ENCODE measurements at places on chromosomes 5 and 9. TPM values are rescaled to one million over a fixed set of nuclear protein-coding genes. Genes with fewer than 3 reads are reported as not detected.

DNA sequence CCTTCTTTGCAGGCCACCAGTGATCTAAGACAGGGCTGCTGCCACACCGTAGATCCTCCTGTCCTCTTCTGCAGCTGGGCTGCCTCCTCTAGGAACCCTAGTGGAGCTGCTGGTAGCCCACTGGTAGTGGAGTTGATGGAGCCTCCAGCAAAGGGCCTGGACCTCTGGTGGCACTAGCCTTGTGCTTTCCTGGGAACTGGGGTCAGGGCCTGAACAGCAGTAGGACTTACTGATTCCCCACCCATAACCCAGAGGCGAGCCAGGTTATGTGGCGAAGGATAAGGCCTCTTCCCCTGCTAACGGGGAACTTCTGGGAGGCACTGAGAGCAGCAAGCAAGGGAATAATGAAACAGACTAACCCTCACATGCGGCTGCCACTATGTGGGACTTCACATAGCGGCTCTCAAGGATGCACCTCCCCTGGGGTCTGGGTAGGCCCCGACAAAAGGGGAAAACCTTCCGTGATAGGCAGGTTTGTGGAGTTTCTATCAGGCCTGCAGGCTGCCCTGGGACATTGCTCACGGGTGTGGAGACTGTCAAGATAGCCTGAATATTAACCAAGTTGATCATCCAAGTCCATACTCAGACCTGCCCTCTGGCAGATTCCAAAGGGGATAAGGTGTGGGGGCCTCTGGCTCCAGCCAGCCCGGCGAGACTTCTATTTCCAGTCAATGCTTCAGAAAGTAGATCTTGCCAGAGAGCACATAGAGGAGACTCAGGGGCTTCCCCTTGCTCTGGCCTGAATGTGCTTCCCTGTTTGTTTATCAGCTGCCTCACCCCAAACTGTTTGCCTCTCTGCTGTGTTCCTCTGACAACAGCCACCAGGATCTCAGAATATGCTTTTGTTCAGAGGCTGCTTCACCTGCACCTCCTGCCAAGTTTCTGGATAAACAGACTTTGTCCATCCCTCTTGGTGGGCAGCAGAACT, 7.4 kb downstream of the SLC22A4 start:
- H3K4me1 ChIP-seq = no peaks in the 10 kb centered on the region
- DNase-seq = no peak
- H3K27me3 ChIP-seq = peaks cover 2% of the 10 kb centered on the region
- H3K36me3 ChIP-seq = peaks cover 6% of the 10 kb centered on the region
- H3K4me3 ChIP-seq = no peak overlapping the region
- H3K27ac ChIP-seq = no peak overlapping the region

- peak overlapping the region; percentile 74 for H3K4me3 ChIP-seq
- H3K27ac ChIP-seq = peak overlapping the region; percentile 86
- DNase-seq = peak; percentile 66
- no peaks in the 10 kb centered on the region for H3K36me3 ChIP-seq
Observed at GRCh38 chr5:139543423-139543991, 17.6 kb upstream of the UBE2D2 start.

DNA sequence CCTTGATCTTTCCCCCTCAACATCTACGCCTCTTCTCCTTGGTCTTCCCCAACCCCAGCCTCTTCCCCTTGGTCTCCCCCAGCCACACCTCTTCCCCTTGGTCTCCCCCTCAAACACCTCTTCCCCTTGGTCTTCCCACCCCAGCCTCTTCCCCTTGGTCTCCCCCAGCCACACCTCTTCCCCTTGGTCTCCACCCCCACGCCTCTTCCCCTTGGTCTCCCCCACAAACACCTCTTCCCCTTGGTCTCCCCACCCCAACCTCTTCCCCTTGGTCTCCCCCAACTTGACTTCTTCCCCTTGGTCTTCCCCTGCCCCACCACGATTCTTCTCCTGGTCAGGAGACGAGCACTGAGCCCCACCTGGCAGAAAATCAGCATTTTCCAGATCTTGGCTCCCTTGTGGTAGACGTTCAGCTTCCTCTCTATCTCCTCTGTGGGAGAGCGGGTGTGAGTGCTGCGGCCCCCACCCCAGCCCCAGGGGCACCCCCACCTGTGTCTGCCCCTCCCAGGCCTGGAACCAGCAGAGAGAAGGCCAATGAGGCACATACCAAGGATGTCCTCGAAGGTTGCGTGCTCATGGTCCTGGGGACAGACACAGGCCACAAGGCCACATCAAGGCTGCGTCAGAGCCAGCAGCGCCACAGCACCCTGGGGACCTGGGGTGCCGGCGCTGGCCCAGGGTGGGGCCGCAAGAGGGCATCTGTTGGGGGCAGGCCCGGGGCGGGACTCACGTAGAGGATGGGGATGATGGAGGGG, 7.0 kb downstream of the NSMF start:
- no peak overlapping the region for H3K27ac ChIP-seq
- H3K36me3 ChIP-seq = peaks cover 7% of the 10 kb centered on the region
- DNase-seq = peak; percentile 13
- H3K4me3 ChIP-seq = no peak overlapping the region

GRCh38 chr9:104417296-104417695, 86.8 kb upstream of the OR13F1 start:
- DNase-seq = no peak
- H3K4me3 ChIP-seq = no peak overlapping the region
- H3K27ac ChIP-seq = no peak overlapping the region
- H3K4me1 ChIP-seq = no peaks in the 10 kb centered on the region
- H3K36me3 ChIP-seq = no peaks in the 10 kb centered on the region

DNA sequence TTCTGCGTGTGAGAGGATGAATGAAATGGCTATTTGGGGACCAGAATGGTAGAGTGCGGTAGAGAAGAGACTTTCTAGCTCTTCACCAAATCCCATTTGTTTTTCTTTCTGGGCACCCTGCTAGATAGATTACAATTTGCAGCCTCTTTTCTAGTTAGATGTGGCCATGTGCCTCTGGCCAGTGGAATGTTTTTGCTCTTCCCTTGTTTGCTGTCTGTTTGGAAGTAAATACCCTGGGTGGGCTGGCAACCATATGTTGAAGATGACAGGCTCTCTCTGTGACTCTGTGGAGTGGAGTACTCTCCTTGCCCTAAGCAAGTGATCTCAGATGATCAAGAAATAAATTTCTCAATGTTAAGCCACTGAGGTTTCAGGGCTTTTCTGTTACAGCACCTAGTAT, 12.9 kb downstream of the GNG10 start:
- no peak overlapping the region for H3K4me3 ChIP-seq
- no peaks in the 10 kb centered on the region for H3K4me1 ChIP-seq
- H3K36me3 ChIP-seq = peaks cover 34% of the 10 kb centered on the region
- no peaks in the 10 kb centered on the region for H3K27me3 ChIP-seq
- no peak overlapping the region for H3K27ac ChIP-seq
- no peak for DNase-seq

- H3K4me3 ChIP-seq = peak overlapping the region; percentile 77
- no peak for DNase-seq
- H3K4me1 ChIP-seq = peaks cover 16% of the 10 kb centered on the region
- peaks cover 51% of the 10 kb centered on the region for H3K27me3 ChIP-seq
- H3K36me3 ChIP-seq = no peaks in the 10 kb centered on the region
Observed at GRCh38 chr5:36607114-36607571, 737 bp downstream of the SLC1A3 start.

DNA sequence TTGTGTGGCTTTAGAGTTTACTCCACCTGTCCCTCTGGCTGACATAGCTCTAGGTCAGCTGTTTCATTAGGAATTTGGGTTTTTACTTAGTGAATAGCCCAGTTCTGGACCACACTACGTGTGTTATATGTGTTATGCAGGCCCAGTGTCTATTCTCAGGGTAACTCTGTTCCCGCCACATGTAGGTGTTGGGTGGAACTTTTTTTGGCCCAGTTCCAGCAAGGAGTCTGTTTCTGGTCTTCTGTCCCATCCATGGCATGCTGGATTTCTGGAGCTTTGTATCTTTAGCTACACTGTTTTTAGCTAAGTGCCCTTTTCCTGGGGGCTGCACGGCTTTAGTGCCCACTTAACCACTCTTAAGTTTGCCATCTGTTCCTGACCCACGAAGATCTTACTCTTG, 15.5 kb downstream of the RMI1 start:
- H3K4me3 ChIP-seq = no peak overlapping the region
- peaks cover 9% of the 10 kb centered on the region for H3K36me3 ChIP-seq
- H3K27ac ChIP-seq = no peak overlapping the region
- no peak for DNase-seq
- H3K4me1 ChIP-seq = no peaks in the 10 kb centered on the region

GRCh38 chr5:104361932-104362331, 799.3 kb upstream of the NUDT12 start:
- H3K27ac ChIP-seq = no peak overlapping the region
- no peaks in the 10 kb centered on the region for H3K4me1 ChIP-seq
- no peaks in the 10 kb centered on the region for H3K36me3 ChIP-seq
- H3K27me3 ChIP-seq = no peaks in the 10 kb centered on the region
- DNase-seq = no peak

DNA sequence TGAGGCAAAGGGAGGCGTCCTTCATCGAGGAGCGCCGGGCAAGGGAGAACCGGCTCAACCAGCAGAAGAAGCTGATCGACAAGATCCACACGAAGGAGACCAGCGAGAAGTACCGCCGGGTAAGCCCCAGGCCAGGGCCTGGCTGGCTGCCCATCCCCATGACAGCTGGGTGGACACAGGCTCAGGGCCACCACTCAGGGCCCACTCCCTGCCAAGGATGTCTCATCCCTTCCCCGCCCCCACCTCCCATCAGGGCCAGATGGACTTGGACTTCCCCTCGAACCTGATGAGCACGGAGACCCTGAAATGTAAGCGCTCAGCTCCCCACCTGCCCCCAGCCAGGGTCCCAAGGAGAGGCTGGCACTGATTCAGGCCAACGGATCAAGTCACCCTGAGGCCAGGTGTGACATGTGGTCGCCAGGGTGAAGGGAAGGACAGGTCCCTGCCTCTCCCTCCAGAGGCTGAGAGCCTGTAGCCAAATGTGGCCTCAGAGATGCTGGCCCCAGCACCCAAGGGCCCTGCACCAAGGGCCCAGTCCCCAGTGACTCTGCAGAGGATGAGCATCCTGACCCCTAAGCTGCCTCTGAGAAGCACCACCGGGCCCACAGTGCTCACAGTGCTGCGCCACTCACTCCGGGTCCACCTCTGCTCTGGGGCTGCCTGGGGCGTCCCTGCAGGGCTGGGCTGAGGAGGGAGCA, 3.1 kb upstream of the RABL6 start:
- no peak overlapping the region for H3K27ac ChIP-seq
- no peak for DNase-seq
- H3K27me3 ChIP-seq = no peaks in the 10 kb centered on the region
- peaks cover 41% of the 10 kb centered on the region for H3K4me1 ChIP-seq
- H3K4me3 ChIP-seq = no peak overlapping the region

UNC5A gene
- not detected for total RNA-seq

DNA sequence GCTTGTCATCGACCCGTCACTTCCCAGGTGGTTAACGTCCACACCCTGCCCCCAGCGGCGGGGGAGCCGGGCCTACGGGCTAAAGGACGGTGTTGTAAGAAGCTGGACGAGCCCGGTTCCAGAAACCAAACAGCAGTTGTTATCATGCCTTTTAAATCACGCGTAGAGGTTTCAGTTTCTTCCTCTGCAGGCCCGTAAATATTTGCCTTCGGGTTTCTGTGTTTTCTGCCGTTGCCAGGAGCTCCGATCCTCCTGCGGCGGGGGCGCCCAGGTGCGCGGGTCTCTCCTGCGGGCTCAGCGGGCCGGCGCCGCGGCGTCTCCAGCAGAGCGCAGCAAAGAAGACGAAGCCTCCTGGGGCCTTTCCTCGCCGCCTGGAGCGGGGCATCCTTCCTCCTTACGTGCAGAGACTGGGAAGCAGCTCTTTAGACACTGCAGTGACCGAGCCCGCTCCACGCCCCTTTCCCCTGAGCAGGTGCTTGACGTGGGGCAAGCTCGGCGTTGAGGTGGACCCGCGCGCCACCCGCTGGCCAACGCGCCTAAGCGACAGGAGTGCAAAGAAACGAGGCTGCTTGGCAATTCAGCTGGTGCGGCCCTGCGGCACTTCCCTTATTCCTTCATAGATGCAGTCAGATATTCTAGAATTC, 21.8 kb upstream of the TTC1 start:
- H3K27ac ChIP-seq = no peak overlapping the region
- no peaks in the 10 kb centered on the region for H3K36me3 ChIP-seq
- H3K4me3 ChIP-seq = peak overlapping the region; percentile 70
- DNase-seq = peak; percentile 72

SLC36A3 gene
- total RNA-seq = not detected

GRCh38 chr5:175248416-175248905, 195.5 kb downstream of the DRD1 start:
- no peak overlapping the region for H3K27ac ChIP-seq
- no peaks in the 10 kb centered on the region for H3K27me3 ChIP-seq
- no peak for DNase-seq
- no peaks in the 10 kb centered on the region for H3K36me3 ChIP-seq

- H3K4me1 ChIP-seq = peaks cover 71% of the 10 kb centered on the region
- no peaks in the 10 kb centered on the region for H3K27me3 ChIP-seq
- no peak overlapping the region for H3K4me3 ChIP-seq
- peak overlapping the region; percentile 30 for H3K27ac ChIP-seq
Observed at GRCh38 chr5:139743001-139743771, 52.4 kb upstream of the PSD2 start.

TNFSF15 gene
- 0.22 TPM for total RNA-seq

- H3K4me1 ChIP-seq = no peaks in the 10 kb centered on the region
- DNase-seq = no peak
- no peaks in the 10 kb centered on the region for H3K27me3 ChIP-seq
- no peak overlapping the region for H3K4me3 ChIP-seq
- H3K36me3 ChIP-seq = no peaks in the 10 kb centered on the region
Observed at GRCh38 chr5:145407300-145408047, 427.7 kb downstream of the PRELID2 start.

GRCh38 chr9:133405508-133406438, 12.0 kb downstream of the REXO4 start:
- H3K4me1 ChIP-seq = peaks cover 6% of the 10 kb centered on the region
- H3K36me3 ChIP-seq = peaks cover 60% of the 10 kb centered on the region
- DNase-seq = no peak
- H3K4me3 ChIP-seq = no peak overlapping the region
- H3K27me3 ChIP-seq = no peaks in the 10 kb centered on the region
- H3K27ac ChIP-seq = no peak overlapping the region

CD74 gene
- 5,628 TPM for total RNA-seq

GRCh38 chr5:102823441-102823874, 68.4 kb downstream of the PAM start:
- no peaks in the 10 kb centered on the region for H3K27me3 ChIP-seq
- no peak for DNase-seq
- H3K4me3 ChIP-seq = no peak overlapping the region
- no peak overlapping the region for H3K27ac ChIP-seq
- H3K36me3 ChIP-seq = no peaks in the 10 kb centered on the region
- H3K4me1 ChIP-seq = no peaks in the 10 kb centered on the region

DNA sequence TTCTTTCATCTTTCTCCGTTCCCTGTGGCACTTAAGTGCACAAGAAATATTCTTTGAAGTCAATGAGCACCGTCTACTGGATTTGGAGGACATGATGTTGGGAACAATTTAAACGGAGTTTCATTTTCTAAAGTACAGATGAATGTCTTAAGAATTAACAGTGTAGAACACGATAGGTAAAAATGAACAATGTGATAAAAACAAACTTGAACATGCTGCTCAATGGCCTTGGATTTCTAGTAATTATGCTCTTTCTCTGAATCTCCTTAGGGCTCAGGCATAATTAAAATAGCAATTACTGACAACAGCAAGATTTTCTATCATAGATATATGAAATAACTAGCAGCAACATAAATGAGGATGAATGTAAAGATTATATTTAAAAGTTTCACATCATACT, 142.2 kb upstream of the CDH6 start:
- no peaks in the 10 kb centered on the region for H3K4me1 ChIP-seq
- H3K36me3 ChIP-seq = no peaks in the 10 kb centered on the region
- H3K4me3 ChIP-seq = no peak overlapping the region
- H3K27me3 ChIP-seq = no peaks in the 10 kb centered on the region
- no peak for DNase-seq
- no peak overlapping the region for H3K27ac ChIP-seq
